ENCODE measurements at places on chromosomes 2 and 18. TPM values are rescaled to one million over a fixed set of nuclear protein-coding genes. Genes with fewer than 3 reads are reported as not detected.

The ATAD2B gene
- total RNA-seq: 38.5 TPM

The B4GALT6 gene
- 7.8 TPM for total RNA-seq

- no peak for DNase-seq
These were observed 89.5 kb downstream of the PXDN start for GRCh38 chr2:1654696-1655374.

GRCh38 chr2:24012521-24013188, 2.8 kb downstream of the MFSD2B start:
- DNase-seq: no peak

GRCh38 chr2:198645816-198646215, 811.9 kb downstream of the SATB2 start:
- DNase-seq: no peak

GRCh38 chr2:238100049-238100820, at the start of gene ESPNL:
TSS of gene ESPNL (plus strand) at chr2:238100340. CDS start at chr2:238100420, 80 bp downstream.
- DNase-seq: peak; percentile 57

The ARHGAP28 gene
- total RNA-seq: 2.6 TPM

GRCh38 chr2:201150454-201151020, 32.4 kb upstream of the CASP10 start:
- DNase-seq: no peak

DNA sequence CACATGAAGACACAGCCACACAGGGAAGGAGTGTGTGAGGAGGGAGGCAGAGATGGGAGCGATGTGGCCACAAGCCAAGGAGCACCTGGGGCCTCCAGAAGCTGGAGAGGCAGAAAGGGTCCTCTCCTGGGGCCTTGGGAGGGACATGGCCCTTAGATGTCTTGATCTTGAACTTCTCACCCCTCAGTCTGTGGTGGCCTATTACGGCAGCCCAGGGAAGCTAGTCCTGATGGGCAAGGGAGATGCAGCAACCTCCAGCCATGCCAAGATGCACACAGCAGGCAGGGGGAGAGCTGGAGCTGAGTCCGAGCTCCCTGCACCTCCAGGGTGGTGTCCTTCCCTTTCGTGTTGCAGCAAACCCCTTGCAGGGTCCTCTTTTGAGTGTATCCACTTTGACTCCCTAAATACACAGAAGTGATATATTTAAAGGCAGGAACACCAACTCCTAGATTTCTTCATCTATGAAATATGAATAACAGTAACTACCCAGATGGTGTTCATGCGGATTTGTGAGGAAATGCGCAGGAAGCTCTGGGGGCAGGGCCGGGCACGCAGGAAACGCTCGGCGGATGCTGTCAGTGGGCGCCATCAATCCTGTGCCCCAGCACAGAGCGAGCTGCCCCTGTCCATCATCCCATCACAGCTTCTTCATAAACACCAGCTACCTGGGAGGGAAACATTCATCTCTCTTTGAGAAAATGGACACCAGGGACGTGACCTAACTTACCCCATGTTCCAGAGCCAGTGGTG, 230.4 kb upstream of the MYT1L start:
- no peak for DNase-seq

DNA sequence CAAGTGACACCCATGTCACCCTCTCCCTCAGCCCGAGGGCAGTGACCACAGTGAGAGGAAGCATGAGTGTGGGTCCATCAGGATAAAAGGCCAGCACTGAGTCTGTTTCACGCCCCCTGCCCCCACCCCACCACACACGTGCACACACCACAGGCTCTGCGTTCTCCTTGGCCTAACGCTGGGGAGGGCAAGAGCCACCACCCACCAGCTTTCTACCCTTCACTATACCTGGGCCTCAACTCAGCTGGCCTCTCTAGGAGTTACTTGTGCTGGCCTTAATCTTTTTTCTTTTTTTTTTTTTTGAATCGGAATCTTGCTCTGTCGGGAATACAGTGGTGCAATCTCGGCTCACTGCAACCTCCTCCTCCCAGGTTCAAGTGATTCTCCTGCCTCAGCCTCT, 140.5 kb downstream of the ZFP36L2 start:
- no peak for DNase-seq

The ZSWIM2 gene
- total RNA-seq: not detected

DNA sequence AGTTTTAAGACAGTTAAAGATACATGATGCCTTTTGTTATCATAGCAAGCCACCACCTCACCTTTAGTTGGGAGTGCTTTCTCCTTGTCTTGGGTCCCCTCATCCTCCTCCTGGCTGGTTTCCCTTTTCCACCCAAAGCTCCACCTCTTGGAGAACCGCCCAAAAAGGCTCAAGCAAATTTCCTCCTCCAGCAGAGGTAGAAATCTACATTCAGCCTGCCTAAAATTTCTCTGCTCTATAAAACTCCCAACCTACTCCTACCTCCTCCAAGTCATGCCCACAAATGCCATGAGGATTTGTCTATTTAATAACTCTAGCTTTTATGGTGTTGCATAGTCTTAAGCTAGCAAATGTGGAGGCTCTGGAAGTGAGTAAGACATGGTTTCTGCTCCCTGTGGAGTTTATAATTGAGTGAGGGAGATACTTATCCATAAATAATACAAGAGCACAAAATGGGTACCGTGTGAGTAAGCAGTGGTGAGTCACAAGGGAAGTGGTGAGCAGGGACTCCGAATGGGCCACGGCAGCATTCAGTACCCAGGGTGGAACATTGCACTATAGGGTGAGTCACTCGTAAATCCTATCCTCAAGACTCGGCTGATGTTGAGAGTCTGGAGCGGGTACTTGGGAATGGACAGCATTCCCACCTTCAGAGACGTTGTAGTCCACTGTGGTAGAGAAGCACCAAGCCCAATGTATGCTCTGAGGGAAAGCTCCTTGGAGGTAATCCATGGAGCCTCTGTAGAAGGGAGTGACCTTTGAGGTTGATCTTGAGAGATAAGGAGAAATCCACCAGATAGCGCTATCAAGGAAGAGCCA, 146.3 kb downstream of the RTN4 start:
- peak; percentile 73 for DNase-seq

DNA sequence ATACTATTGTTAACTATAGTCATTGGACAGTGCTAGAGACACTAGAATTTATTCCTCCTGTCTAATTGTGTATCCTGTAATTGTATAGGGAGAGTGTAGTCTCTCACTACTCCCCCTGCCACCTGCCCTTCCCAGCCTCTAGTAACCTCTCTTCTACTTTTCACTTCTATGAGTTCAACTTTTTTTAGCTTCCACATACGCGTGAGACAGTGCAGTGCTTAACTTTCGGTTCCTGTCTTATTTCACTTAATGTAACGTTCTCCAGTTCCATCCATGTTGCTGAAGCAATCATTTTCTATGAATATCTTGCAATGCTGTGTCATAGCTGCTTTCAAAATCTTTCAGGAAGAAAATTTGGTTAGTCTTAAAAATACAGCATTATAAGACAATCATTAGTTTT, 22.8 kb upstream of the RUFY4 start:
- no peak for DNase-seq

The RBBP8 gene
- total RNA-seq: 18.5 TPM

GRCh38 chr2:107258531-107259407, 372.8 kb upstream of the ST6GAL2 start:
- DNase-seq: no peak

The KLHL30 gene
- 0.17 TPM for total RNA-seq

The MEP1B gene
- 5.9 TPM for total RNA-seq

DNA sequence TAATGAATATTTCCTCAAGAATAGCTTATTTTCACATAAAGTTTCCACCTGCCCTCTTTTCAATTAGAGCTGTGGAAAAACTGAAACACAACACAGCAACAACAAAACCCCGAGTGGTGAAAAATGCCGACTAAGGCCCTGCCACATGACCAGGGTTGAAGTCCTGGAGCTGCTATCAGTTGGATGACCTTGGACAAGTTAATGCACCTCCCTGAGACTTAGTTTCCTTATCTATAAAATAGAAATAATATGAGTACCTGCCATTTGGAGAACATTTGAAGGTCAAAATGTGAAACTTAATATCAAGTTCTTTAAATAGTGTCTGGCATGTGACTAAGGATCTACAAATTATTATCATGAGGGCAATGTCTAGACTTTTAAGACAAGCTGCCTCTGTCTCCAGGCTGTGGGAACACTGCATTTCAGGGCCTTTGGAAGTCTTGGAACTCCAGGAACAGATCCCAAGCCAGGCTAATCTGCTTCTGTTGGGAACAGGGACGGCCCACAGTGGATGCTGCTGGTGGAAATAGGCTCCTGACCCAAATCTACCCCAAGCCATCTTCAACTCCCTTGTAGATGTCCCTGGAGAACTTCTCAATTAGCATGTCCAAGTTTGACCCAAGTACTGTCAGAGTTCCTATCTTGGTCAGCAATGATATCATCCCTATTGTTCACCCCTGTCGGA, 42.0 kb upstream of the TRIB2 start:
- DNase-seq: no peak
